Activated CD4-positive, alpha-beta T cell treated with anti-CD3 and anti-CD28 coated beads, Interleukin-2, Interleukin-6, amounts not matched to agents 100 ng/mL and 50 ng/mL, durations not matched to agents 16 hours and 8 hours (primary cell): ENCODE measurements at places on chromosomes 1 and 21.
A peak's percentile ranks its signal among the peaks of the same experiment; 100 is the strongest.

- DNase-seq = no peak
Measured at GRCh38 chr1:8138673-8139072, 112.6 kb upstream of the ERRFI1 start.

- DNase-seq = no peak
Measured at GRCh38 chr1:86435327-86435726, 11.4 kb downstream of the CLCA2 start.

DNA sequence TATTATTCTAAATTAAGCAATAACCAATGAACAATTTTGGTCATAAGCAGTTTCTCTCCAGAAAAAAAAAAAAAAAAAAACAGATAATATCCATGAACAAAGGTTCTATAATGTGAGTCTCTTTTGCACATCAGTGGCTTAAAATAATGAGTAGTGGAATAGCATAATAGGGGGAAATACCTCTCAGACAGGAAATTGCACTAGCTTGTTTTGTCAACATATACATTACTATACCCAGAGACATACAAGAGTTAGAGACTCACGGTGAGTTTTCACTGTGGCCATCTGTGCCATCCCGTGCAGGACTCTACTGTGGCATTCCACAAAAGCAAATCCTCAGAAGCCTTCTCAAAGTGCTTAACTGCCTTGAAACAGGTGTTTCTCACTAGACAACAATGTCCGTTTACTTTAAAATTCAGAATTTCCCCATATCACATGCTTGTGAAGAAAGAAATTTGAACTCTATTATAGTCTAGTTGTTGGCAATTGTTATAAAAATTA, 697.9 kb downstream of the USP25 start:
- DNase-seq = no peak

DNA sequence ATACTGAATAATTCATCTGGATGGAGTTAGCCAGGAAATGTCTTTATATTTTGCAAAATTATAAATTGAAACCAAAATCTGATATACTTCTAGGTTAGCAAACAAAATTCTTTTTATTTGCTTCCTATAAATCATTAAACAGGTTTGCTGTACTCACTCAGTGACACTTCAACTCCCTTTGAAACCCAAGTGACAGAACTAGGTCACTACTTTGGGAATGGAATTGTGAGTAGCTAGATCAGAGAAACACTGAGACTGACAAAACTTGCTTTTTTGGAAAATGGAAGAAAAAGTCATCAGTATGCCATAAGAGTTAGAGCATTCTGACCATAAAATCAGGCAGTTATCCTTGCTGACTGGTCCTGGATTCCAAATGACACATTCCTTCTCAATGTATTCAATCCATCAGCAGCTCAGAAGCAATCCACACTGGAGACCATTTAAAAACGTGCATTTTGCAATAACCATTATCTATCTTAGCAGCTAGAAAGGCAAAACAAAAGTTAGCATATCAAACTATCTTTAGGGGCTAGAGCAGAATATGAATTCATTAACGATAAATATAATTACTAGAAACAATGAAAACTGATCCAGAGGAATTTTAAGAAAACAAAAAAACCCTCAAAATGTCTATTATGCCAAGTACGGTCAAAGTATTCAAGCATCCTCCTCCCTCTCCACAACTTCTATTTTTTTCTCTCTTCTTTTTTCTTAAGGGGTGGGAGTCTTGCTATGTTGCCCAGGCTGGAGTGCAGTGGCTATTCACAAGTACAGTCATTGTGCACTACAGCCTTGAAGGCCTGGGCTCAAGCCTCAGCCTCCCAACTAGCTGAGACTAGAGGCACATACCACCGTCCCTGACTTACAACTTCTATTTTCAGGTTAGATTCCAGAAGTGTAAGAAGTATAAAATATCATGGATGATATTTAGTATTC, 60.1 kb downstream of the HNRNPR start:
- no peak for DNase-seq

DNA sequence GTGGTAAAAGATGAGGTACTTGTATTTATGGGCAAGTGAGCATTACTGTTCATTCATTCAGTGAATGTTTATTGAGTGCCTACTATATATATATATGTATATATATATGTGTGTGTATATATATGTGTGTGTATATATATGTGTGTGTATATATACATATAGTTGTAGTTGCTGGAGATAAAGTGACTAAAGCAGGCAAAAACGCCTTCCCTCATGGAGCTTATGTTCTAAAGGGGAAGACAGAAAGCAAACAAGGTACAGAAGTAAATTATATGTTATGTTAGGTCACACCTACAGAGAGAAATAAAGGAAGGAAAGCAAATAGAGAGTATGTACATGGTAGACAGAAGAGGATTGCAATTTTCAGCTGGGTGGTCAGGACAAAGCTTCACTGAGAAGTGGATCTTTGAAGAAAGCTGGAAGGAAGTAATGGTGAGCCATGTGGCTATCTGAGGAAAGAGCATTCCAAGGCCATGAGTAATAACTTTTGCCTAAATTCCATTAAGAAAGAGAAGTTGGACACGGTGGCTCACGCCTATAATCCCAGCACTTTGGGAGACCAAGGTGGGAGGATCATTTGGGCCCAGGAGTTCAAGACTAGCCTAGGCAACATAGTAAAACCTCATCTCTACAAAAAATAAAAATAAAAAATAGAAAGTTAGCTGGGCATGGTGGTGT, 33.5 kb upstream of the KLF17 start:
- no peak for DNase-seq

GRCh38 chr1:113226148-113226547, 153.2 kb downstream of the LRIG2 start:
- peak; percentile 44 for DNase-seq
